ENCODE measurements at places on chromosomes 6 and 20.

- no peak for DNase-seq
Measured at GRCh38 chr20:63156221-63156671, 59.7 kb downstream of the YTHDF1 start.

DNA sequence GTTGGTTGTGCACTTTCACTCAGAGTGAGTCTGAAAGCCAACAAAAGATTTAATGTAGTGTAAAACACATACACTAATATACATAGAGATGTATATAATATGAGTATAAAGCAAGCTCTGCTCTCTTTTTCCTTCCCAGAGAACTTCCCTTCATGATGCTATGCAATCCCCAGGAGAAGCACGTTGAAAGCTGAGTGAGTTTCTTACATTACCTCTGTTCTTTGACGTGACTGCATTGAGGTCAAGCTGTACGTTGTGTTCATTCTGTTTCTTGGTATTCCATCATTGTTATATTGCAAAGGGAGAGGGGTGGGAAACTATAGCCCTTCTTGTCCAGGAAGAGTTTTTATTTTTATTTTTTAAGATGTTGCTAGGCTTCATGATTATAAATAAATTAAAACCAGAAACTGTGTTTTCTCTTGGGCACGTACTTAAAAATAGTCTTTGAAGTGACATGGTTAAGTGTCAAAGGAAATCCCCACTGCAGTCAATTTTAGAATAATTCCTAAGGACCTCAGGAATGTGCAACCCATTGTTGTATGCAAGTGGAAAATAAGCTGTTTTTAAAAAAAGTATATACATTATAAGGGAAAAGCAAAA is 651.0 kb downstream of the CD109 start:
- no peak for DNase-seq

GRCh38 chr20:50220894-50221365 is 30.3 kb downstream of the CEBPB start:
- no peak for DNase-seq

- DNase-seq = no peak
Measured at GRCh38 chr6:109478222-109478805, 4.7 kb downstream of the ZBTB24 start.

DNA sequence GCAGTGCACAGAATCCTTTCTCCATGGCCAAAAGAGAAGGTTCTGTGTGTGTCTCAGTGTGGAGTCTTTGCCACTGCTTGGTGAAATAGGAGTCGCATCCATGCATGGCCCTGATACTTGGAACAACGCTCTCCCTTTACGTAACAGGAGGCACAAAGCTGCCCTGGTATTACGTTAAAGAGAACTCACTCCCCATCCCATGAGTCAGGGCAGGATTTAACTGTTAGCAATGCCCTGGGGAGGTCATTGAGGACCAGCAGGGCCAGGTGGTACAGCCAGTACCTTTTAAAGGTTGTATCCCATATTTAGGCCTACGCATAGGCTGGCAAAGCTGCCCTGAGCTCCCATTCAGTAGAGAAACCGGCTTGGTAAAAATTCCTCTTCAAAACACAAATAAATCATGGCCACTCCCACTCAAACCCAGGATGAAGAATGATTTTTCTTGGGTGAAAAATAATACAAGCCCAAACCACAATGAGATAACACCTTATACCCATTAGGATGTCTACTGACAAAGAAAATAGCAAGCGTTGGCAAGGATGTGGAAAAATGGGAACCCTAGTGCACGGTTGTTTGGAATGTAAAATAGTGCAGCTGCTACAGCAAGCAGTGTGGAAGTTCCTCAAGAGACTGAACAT is 37.1 kb downstream of the MYLK4 start:
- DNase-seq = no peak

GRCh38 chr6:26225848-26226578 is 138.8 kb downstream of the HFE start:
- DNase-seq = no peak

DNA sequence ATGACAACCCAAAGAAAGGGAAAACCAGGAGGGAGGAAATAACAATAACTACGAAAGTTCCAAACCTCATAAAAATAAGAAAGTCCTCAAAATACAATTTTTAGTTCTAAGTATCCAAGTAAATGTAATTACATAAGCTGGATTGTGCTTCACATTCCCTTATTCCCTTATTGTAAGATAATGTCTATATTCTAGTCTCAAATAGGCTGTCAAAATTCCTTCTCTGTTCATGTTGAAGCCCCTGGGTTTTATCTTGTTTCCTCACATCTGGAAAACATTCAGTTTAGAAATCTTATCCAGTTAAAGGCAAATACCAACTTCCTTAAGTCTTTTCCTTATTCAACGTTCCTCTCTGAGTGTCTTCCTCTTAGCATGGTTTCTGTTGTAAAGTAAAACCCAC is 282.3 kb downstream of the CD109 start:
- DNase-seq = no peak

- DNase-seq = no peak
Measured at GRCh38 chr20:17624551-17625245, 54.8 kb downstream of the DSTN start.

- no peak for DNase-seq
Measured at GRCh38 chr6:38054527-38055202, 235.1 kb downstream of the ZFAND3 start.

DNA sequence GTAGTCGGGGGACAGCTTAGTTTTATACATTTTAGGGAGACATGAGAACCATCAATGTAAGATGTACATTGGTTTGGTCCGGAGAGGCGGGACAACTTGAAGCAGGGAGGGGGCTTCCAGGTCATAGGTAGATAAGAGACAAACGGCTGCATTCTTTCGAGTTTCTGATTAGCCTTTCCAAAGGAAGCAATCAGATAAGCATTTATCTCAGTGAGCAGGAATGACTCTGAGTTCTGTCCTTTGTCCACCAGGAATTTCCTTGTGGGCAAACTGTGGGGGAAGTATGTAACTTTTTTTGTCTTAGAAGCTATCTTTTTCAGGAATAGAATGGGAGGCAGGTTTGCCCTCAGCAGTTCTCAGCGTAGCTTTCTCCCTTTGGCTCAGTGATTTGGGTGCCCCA is 1.4 kb downstream of the YTHDF1 start:
- DNase-seq = no peak

- no peak for DNase-seq
Measured at GRCh38 chr6:733431-734219, 40.7 kb upstream of the EXOC2 start.

GRCh38 chr20:37384683-37385174 is 38.8 kb downstream of the SRC start:
- DNase-seq = peak; percentile 67

GRCh38 chr6:158031381-158032353 is 50.0 kb downstream of the SYNJ2 start:
- no peak for DNase-seq

Data from stimulated activated CD4-positive, alpha-beta T cell treated with anti-CD3 and anti-CD28 coated beads, TNF-alpha, amount 100 ng/mL, for 4 hours (primary cell).